ENCODE measurements at places on chromosomes 6 and 20.

GRCh38 chr6:156423075-156423474 is 354.1 kb upstream of the ARID1B start:
- peak; percentile 88 for DNase-seq

DNA sequence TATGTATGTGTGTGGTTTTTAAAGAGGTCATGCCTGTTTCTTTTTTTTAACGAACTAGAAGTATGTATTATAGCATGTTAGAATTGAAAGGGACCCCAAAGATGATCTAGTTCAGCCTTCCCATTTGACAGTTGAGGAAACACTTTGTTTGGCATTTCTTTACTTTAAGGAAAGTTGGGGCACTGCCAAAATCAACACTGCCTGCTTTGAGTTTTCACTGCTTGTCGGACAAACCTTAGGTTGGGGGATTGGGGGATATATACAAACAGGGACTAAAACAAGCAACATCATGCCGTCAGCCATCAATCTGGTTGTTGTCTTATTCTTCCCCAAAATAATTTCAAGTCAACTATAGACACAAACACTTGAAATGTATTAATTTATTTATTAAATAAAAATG is 14.1 kb upstream of the CALHM6 start:
- DNase-seq = no peak

DNA sequence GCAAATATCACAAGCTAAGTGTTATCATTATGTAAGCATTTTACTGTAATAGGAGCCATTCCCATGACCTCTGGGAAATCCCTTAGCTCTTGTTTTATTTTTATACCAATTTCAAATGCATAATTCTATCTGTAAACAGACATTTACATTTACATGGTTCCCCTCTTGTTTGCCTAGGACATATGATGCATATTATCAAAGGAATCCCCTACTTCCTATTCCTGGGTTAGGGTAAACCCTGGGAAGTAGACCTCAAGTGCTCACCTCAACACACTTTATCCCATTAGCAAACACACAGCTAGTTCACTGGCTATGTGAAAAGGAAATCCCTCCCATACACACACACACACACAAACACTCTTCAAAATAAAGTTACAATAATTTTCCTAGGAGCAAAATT is 27.1 kb downstream of the PDE10A start:
- no peak for DNase-seq

DNA sequence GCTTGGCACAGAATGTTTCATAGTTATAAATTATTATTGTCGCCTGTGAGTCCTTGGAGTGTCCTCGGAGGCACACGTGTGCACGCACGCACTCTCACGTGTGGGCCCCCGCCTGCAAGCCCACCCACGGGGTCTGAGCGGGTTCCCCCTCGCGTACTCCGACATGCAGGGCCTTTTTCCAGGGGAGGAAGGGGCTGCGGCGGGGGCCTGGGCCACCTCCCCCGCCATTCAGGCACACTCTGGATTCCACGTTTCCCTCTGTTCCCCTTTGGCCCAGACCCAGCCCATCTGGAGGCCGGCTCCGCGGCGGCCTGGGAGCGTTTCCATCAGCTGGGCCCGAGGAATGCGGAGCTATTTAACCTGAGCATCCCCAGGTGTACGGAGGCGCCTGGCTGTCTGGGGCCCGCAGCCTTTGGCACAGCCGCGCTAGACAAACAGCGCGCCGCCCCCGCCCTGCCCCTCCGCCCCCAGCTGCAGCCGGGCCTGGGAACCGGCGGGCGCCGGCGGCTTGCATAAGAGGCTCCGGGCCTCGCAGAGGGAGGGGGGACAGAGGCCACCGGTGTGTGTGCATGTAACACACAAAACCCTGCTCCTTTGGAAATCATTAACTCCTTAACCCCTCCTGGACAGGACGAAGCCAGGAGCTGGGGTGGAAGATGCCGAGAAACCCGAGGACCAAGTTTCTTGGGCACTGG is 3.3 kb downstream of the ID1 start:
- DNase-seq = no peak

GRCh38 chr20:56465997-56466396 is 2.4 kb upstream of the RTF2 start:
- DNase-seq = peak; percentile 4

Measured in bone marrow (tissue), 2 donors.